Stimulated activated CD4-positive, alpha-beta T cell treated with anti-CD3 and anti-CD28 coated beads, Interleukin-1b, Interleukin-23, amount 100 ng/mL, for 4 hours (primary cell): ENCODE measurements at places on chromosomes 7 and 10.

DNA sequence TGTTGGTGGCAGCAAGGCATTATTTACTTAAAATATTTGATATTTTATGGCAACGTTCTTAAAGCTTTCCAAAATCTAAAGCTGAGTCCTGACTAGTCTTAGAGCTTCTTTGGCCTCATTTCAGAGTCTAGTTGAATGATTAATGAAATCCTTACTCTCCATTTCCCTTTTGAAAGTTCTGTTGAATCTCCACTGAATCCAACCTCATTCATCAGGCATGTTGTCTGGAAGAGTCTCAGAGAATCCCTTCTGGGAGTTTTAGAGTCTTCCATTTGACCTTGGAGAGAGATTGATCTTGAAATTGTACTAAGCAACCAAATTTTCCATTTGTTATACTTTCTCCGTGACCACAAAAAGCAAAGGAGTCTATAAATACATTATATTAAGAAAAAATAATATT lies 198.5 kb upstream of the TMEM196 start:
- no peak for DNase-seq

- DNase-seq: no peak
Measured at GRCh38 chr10:71125749-71126107, 86.6 kb upstream of the UNC5B start.

DNA sequence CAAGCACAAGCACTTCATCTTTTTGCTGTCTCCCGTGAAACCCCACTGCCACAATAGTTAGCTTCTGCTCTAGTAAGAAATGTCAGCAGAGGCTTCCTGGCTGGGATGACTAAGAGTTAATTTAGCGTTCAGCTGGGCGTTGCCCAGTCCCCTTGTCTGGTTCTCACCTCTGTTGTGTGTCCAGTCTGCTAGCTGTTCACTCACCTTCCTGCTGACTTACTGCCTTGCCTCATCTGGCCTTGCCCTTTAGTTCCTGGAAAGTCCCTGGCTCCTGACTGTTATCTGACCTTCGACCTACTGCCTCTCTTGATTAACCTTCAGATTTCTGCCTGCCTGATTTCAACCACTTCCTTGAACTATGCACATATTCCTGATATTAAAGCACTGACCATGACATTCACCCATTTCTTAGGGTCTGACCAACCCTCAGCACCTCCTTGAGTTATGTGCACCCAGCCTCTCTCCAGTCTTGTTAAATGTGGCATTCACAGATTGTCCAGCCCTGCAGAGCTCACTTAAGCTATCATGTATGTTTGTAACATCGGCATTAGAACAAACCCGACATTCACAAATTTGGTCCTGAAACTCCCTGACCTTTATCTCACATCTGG lies 30.3 kb downstream of the C7orf33 start:
- no peak for DNase-seq

GRCh38 chr10:77907462-77907861 lies 19.1 kb downstream of the DLG5 start:
- no peak for DNase-seq

- DNase-seq: no peak
Measured at GRCh38 chr10:118500477-118501104, 94.9 kb downstream of the PRLHR start.

DNA sequence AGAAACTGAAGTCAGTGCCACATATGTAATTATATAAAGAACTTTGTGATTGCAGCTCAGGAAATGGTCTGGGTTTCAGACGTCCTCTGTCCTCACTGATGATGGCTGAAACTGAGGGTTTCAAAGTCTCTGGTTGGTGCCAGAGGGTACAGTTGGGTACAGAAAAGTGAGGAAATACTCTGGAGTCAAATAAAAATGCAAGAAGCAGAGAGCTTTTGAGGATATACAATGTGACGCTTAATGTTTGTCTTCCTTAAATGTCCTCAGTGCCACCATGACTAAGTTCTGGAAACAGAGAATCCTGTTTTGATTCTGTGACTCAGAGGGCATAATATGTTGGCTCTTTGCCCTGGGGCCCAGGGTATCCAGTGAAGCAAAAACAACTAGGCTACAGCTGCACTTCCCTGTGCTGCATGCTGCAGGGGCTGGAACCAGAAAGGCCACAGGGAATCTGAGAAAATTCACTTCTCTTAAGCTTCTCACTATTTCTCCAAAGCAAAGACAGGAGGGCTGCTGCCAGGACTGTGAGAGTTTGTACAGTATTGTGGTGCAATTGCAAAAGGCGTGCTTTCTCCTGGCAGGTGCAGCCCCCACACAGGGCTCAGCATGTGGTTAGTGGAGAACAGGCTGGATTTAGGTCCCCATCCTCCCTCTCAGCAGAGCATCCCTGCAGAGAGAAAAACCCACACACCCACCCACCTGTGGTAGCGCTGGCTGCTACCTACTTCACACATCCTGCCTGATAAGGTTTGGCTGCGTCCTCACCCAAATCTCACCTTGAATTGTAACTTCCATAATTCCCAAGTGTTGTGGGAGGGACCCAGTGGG lies 169.5 kb upstream of the SVIL start:
- no peak for DNase-seq

- no peak for DNase-seq
Measured at GRCh38 chr10:103082683-103083082, 110.4 kb downstream of the NT5C2 start.

GRCh38 chr7:15503603-15504290 lies 58.1 kb downstream of the AGMO start:
- DNase-seq: no peak

GRCh38 chr7:36092221-36092771 lies 60.8 kb upstream of the EEPD1 start:
- no peak for DNase-seq

GRCh38 chr7:39321909-39322498 lies 244.2 kb upstream of the YAE1 start:
- DNase-seq: no peak

DNA sequence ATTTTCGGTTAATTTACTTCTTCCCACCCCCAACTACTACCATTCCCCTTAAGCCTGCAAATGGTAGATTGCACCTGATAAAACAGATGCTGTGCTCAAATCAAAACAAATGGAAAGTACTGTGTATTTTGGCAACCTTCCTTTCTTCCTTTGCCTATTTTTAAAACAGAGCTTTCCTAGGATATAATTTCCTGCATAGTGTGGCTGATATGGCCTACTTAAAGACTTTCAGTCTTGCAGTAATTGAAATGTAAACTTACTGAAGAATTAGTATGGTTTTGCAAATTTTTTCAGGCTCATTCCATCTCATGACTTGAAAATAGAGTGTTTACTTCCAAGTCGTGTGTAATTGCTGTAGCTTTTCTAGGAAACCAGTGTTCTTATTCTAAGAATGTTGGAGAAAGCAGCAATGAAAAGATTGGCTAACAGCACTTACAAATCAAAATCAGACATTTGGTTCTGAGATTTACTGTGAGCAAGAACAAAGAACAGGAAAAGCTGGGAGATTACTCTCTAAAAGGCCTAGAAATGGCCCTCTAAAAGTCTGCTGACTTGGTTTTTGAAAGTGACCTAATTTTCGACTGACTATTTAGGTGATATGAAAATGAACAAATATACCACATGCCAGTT lies 52.0 kb downstream of the REEP3 start:
- DNase-seq: no peak

GRCh38 chr7:121397822-121398221 lies 1.7 kb upstream of the FAM3C start:
- no peak for DNase-seq

DNA sequence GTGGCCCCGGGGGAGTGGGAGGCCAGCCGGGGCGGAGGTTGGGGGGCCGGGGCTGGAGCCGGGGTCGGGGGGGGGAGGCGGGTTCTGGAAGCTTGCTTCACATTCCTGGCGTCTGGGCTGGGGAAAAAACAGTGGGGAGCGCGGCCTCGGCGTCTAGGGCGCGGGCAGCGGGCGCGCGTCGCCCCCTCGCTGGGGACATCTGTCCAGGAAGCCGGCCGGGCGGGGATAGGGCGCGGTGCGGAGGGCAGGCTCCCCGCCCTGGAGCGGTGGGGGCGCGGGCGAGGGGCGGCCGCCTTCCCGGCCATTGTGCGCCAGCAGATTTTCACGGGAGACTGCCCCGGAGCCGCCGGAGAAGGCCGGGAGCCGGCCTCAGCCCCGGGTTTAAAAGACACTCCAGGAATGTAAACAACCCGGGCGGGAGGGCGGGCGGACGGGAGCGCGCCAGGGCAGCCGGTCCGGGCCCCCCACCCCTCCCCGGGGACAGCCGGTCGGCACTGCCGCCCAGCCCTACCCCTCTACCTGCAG lies 1.4 kb downstream of the ZMIZ1 start:
- DNase-seq: no peak

- DNase-seq: no peak
Measured at GRCh38 chr7:134690016-134690415, 43.4 kb downstream of the BPGM start.

GRCh38 chr7:85041605-85042216 lies 145.1 kb downstream of the SEMA3D start:
- no peak for DNase-seq

DNA sequence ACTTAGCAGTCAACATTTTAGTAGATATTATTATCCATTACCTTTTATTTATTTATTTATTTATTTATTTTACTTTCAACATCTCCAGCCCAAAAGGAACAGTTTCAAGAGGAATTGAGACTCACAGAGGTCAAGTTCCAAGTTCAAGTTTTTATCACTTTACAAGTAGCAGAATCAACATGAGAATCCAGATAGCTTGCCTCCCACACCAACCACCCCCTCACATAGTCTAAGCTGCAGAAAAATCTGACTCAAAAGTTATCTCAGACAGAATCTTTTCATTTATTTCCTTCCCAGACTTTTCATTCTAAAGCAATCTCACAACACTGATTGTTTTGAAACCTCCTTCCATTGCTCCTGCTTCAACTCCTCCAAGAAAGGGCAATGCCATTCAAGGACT lies 129.6 kb downstream of the GRM3 start:
- no peak for DNase-seq

DNA sequence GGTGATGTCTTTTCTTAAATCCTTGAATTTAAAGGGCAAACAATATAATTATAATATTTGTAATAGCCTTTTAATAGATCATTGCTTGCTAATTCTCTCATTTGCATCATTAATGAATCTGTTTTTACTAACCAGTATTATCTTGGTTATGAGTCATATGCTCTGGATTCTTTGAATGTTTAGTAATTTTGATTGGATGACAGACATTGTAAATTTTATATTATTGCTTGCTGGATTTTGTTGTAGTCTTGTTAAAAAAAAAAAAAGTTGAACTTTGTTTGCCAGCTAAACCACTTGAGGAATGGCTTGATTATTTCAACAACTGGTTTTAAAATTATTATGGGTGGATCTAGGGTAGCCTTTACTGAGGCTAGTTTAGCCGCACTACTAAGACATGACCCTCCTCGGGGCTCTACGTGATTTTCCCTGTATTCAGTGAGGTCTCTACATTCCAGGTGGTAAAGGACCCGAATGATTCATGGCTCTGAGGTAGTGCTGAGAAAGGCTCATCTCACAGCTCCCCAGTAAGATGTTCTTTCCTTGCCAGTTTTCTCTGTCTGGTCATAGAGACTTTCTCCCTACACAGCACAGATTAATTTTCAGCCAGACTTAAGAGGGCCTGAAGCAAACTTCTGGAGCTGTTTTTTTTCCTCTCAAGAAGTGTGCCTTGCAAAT lies 8.5 kb downstream of the C10orf90 start:
- DNase-seq: no peak

DNA sequence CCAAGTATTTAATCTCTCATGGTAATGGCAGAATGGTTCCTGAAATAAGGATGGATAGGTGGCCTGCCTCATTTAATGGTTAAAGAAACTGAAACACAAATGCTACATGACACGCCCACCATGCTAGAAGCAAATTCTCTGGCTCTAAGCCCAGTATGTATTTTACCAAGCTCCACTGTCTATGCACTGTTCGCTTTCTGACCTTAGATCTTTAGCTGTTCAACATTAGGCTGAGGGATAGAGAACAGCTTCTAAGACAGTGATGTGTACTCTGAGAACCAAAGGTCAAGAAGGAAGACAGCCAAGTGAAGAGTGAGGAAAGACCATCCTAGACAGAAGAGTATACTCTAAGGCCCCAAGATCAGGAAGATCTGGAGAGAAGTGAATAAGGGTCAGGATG lies 26.6 kb downstream of the FAM3C start:
- no peak for DNase-seq

GRCh38 chr7:141649865-141650634 lies 51.9 kb downstream of the DENND11 start:
- no peak for DNase-seq

GRCh38 chr7:5703572-5704533 lies 77.6 kb downstream of the RNF216 start:
- DNase-seq: no peak

DNA sequence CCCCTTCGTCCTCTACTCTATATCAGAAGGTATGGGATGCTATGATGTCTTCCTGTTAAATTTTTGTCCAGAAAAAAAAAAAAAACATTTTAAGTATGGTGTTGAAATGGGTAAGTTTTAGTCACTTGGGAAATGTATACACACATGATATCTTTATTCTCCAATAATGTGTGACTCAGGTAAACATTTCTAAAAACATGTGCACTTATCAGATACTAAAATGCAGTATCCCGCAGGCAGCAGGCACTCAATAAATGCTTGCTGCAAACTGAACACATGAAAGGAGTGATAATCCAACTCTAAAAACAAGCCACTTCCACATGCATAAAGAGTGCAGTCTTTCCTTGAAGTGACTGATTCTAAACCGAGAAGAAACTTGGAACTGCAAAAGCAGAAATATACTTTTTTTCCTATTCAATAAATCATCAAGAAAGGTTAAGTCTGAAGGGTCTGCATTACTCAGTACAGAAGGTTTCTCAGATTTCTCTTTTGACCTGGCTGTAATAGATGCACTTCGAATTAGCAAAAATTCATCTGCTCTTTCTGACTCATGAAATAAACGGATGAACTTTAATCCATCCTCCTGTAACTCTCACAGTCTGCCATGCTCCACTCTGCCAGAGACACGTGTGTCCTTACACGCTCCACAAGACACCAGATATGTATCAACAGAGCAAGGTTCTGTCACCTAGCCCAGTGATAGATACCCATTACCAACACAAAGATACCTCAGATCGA lies 84.0 kb downstream of the HIPK2 start:
- DNase-seq: no peak

DNA sequence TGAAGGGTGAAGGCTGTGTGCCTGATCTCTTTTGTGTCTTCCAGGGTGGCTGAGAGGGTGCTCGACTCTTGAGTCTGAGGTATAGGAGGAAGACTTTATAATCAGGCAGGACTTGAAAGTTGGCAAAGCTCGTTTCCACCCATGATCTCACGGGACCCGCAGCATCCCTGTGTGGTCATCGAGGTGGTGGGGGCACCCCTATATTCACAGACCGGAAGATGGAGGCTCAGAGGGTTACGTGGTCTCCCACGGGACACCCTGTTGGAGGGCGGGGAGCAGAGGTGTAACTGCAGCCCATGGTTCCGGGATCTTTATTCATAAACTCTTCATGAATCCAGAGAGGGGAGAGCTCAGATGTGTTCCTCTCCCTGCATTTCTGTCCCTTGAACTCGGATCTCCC lies 9.6 kb upstream of the SHH start:
- no peak for DNase-seq

GRCh38 chr10:18879284-18879683 lies 169.3 kb upstream of the MALRD1 start:
- no peak for DNase-seq

GRCh38 chr10:31580646-31581045 lies 261.6 kb downstream of the ZEB1 start:
- DNase-seq: no peak
